Hindlimb muscle (tissue), 1 donor: ENCODE measurements at places on chromosomes 7 and 10.

- no peak for DNase-seq
Measured at GRCh38 chr10:85649461-85649860, 717.1 kb downstream of the GRID1 start.

DNA sequence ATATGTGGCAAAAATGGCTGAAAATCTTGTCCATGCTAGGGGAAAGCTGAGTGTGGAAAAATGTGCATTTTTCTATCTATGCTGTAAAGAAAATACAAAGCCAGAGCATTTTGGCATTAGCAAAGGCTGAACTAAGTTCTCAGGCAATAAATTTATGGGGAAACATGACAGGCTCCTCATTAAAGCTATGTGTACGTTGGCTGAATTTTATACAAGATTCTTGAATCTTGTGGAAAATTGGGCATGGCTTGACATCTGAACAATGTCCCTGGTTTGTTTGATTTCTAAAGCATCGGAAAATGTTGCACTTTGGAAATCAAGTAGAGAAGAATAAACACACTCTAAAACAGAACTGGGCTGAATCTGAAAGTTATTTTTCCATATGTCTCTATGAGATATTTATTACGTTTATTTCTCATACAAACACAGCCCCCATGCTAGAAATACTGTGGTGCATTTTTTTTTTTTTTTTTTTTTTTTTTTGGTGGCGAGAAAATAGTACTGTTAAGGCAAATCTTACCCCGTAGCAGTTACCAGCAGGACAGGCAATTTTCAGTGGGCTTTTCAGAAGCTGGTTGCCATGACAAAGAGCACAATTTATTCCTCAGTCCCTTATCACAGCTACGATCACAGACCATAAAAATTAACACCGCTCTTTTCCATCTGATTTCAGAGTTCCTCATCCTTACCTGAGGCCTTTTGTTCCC, 16.9 kb downstream of the CPA1 start:
- DNase-seq, result peak; percentile 75

GRCh38 chr10:42697926-42698325, 59.6 kb upstream of the ZNF33B start:
- DNase-seq, result no peak

DNA sequence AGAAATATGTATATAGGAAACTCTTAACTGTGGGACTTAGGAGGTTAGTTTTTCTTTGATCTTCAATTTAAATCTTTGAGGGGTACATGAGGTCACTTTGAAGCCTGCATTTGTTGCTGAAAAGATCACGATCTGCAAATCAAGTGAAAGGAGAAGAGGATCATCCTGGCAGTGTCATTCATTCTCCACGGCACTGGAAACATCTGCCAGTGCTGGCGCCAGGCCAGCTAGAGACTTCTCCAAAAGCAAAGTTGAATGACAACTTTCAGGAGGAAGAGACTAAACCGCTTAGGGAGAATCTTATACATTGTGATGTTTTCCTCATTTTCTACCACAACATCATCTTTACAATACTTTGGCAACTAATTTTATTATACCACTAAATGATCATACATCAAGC, 42.5 kb downstream of the MRC1 start:
- DNase-seq, result peak; percentile 38

GRCh38 chr10:97119058-97119745, 66.6 kb downstream of the SLIT1 start:
- DNase-seq, result no peak

- no peak for DNase-seq
Measured at GRCh38 chr10:3982746-3983442, 197.9 kb upstream of the KLF6 start.

DNA sequence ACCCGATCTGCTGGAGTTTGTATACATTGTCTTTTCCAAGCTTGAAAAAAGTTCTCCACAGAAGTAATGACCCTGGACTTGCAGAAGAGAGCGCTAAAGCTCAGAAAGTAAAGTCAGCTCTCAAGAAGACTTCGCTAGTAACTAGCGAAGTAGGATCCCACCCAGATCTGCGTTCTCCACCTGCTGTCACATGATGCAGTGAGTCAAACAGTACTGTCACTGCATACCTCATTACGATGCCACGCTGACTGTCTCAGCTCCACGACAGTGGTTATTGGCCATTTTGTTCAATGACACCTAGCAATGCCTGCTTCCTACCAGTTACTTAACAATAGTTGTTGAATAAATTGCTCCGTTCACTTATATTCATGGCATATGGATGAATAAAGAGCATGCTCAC, 29.7 kb upstream of the SEC61G start:
- peak; percentile 79 for DNase-seq

DNA sequence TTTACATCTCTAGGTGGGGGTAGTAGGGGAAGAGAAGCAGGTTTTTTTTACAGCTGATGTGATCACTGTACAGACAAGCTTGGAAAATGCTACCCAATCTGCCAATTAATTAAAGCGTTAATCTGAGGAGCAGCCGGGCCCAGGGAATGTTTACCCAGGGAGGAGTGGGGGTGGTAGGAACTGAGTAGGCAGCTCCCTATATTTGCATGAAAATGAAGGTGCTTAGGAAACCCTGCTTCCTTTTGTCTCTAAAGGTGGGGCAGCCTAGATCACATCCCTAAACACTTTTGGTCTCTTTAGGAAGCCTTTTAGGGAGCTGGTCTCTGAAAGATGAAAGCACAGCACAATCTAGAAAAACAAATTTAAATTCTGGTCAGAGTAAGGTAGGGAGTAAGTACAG, 53.0 kb upstream of the NFKB2 start:
- no peak for DNase-seq

DNA sequence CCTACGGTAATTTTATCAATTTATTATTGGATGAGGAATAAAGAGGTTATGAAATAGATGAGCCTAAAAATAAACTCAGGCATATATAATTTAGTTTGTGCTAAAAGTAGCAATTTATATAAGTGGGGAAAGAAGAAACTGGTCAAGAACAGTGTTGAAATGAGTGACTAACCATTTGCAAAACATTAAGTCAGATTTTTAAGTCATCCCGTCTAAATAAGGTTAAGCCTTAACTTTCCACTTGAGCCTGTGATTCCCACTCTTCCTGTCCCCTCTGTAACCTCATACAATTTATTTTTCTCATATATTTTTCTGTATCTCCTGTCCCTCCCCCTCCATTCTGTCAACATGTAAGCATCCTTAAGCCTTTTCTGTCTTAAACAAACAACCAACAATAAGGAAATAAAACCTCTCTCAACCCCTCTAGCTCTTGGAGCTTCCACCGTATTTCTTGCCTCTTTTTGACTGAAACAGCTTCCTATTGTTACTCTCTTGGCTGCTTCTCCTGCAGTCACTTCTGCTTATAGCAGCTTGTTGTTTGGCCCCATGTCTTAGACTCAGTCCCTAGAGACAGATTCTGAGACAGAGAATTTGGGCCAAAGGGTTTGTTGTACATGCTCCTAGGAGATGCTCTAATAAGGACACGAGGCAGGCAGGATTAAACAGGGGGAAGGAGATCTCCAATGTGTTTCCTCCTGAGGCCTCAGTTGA, 109.7 kb downstream of the GNAI1 start:
- peak; percentile 60 for DNase-seq

DNA sequence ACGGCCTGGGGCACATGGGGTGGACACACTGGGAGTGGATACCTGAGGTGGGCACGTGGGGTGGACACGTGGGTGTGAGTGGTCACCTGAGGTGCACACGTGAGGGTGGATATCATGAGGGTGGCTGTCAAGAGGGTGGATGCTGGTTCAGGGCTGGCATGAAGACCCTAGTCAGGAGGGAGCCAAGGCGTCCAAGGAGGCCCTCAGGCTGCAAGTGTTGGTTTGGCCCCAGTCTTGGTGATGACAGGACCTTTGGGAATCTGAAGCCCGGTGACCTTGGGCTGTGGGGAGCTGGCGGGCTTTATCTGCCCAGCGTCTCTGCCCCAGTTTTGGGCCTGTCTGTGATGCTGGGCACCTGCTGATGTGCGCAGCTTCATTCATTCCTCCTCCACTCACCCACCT, 24.9 kb upstream of the PFKFB3 start:
- DNase-seq, result no peak

GRCh38 chr10:18397906-18398305, 253.5 kb downstream of the NSUN6 start:
- no peak for DNase-seq

- DNase-seq, result no peak
Measured at GRCh38 chr7:1516586-1517251, 12.5 kb upstream of the INTS1 start.

DNA sequence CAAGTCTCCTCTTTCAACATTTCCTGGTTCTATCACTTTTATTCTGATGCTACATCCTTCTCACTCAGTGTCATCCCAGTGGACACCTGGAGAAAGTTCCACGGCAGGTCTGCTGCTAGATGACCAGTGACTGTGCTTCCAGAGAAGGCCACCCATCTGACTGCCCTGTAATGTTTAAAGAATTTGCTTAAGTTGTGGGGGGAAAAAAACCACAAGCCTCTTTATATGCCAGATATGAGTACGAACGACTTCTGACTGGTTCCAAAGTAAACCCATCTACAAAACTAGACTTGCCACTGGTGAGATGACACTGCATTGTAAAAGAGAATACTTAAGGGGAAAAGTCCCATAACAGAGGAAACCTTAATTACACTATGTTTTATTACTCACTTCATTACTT, 69.6 kb upstream of the VWC2 start:
- DNase-seq, result no peak

GRCh38 chr10:121296881-121297585, 301.2 kb downstream of the FGFR2 start:
- no peak for DNase-seq

GRCh38 chr10:23067939-23068775, 27.2 kb upstream of the MSRB2 start:
- DNase-seq, result peak; percentile 66

DNA sequence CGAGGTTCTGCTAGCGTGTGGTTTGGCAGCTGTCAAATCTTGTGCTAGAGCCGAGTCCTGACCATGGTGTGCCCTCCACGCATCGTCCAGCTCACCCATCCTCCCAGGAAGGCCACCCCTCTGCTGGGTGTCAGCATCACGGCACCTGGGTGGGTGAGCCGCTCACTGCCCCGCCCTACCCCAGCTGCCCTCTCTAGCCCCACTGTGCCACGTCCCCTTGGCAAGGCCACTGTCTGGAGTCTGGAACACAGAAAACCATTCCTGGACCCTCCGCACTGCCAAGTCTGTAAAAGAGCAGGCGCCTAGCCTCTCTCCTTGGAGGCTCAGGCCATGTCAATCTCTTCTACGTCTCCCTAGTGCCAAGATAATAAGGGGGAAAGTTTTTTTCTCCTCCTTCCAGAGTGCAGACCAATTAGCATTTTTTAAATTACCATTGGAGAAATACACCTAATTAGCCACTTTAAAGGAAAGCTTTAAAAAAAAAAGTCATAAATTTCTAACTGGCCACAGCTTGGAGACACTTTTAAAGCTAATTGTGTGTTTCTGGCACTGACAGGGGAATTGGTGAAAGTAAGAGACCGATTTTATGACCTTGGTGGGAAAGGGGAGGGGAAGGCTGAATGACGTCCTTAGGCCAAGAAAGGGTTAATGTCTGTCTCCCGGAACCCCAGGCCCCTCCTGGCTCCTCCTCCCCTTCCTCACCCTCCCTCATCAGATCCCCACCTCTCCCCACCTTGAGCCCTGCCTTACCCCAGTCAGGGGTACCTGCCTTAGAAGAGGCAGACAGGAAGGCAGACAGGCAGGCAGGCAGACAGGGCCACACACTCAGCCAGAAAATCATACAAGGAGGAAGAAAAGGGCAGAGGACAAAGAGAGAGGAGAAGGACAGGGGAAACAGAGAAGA, 151.2 kb downstream of the PLXNA4 start:
- DNase-seq, result no peak

DNA sequence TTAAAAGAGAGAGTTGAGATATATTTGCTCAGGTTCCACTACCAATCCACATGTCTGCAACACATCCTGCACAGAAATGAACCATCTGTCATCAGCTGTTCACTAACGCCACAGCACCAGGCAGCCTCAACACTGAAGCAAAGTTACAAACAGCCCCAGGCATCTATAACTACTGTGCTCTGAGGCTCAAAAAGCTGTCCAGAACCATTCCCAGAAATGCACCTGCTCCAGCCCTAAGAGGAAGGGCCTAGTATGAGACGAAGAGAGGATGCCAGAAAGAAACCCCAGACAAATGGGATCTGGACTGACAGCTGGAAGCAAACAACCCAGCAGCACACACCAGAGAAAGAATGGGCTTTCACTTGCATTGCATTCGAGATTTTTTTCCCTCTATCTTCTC, 159.3 kb downstream of the ELMO1 start:
- no peak for DNase-seq

DNA sequence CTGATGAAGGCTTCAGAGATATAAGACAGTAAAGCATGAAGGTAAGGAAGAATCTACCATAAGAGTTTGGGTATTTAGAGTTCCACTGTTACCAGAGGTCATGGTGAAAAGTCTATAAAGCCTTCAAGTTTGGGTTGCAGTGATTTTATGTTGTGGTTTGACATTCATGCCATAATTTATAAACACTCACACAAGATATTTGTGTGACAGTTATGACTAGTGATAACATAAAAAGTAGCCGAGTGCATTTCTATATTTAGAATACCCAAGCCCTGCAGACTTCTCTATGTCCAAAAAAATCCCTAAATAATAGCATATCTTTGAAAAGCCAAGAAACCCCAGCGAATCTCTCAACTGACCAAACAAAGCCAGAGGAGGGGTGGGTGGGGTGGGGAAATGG, 229.9 kb downstream of the CXCL12 start:
- DNase-seq, result no peak

DNA sequence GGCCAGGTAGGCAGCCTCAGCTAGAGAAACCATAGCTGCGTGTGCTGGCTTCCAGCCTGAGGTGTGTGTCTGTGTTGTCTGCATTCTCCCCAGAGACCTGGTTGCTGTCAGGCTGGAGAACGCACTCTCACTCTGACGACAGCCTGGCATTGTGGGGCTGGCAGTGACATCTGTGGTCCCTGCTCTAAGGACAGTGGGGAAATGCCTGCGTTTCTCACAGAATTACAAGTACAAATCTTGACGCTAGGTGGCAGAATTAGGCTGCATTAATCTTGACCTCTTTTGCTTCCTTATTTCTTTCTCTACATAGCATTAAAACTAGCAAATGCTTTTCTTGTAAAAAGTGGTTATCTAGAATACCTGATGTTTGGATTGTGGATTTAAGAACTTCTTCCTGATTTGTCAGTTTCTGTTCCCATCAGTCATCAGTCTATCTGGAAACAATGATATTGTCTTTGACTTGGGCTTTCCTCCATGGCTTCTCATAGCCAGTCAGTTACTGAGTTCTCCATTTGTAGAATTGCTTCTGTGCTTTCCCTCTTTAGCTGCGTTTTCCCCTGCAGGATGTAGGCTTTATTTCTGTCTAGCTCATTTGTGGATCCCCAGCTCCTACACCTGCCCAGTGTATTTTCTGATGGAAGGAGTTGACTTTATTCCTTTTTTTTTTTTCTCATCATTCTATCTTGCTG, 86.0 kb downstream of the FANK1 start:
- DNase-seq, result peak; percentile 78

GRCh38 chr7:107891636-107892366, 818 bp downstream of the DLD start:
- DNase-seq, result no peak

GRCh38 chr7:139321071-139321745, 19.9 kb upstream of the FMC1 start:
- no peak for DNase-seq

DNA sequence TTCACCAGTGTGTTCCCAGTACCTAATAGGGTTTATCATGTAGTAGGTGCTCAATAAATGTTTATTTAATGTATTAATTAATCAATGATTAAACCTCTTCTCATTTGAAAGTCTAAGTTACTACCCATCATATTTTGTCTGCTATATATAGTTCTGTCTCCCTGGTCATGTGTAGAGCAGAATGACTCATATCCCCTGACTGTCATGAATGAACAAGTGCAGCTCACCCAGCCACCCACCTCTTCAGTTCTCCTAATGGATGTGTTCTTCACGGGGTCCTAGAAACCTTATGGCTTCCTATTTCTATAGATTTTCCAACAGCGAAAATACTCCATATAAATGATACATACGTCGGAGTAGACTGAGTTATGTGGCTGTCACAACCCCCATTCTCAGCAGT, 64.5 kb downstream of the HIF1AN start:
- no peak for DNase-seq
